Caudate nucleus (tissue), 63 donors: ENCODE measurements at places on chromosomes 12 and 14.

DNA sequence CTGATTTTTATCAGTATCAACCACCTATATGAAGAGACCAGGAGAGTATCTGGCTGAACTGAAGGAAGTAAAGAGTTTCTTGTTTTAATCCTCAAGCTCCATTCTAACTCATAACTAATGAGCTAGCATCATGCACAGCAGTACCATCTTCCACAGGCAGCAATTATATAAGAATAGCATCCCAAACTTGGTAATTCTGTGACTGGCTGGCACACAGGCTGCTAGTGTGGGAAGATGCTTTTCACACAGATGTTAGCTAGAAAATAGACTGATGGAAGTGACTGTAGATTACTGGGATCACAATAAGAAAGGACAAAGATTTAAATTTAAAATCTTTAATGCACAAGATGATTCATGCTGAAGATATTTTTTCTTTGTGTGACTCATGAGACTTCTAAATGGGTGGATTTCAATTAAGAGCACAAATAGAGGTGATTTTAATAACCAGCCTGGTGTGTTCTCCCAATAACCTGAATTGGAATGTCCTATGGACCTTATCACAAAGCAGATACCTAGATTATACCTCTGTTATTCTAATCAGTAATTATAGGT, 417.7 kb upstream of the ATXN7L3B start:
- DNase-seq, result peak; percentile 73

DNA sequence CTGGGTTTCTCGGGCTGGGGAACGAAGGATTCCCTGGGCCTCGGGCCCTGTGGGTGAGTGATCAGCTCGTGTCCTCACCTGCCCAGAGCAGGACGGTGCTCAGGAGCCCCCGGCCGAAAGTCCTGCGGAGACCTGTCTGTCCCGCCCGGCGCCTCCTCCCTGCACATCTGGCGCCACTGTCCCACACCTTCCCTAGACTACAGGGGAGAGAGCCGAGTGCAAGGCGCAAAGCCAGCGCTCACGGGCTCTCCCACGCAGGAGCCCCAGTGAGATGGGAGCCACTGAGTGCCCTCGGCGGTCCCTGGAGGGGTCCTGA, 13.1 kb upstream of the TEX22 start:
- no peak for DNase-seq

DNA sequence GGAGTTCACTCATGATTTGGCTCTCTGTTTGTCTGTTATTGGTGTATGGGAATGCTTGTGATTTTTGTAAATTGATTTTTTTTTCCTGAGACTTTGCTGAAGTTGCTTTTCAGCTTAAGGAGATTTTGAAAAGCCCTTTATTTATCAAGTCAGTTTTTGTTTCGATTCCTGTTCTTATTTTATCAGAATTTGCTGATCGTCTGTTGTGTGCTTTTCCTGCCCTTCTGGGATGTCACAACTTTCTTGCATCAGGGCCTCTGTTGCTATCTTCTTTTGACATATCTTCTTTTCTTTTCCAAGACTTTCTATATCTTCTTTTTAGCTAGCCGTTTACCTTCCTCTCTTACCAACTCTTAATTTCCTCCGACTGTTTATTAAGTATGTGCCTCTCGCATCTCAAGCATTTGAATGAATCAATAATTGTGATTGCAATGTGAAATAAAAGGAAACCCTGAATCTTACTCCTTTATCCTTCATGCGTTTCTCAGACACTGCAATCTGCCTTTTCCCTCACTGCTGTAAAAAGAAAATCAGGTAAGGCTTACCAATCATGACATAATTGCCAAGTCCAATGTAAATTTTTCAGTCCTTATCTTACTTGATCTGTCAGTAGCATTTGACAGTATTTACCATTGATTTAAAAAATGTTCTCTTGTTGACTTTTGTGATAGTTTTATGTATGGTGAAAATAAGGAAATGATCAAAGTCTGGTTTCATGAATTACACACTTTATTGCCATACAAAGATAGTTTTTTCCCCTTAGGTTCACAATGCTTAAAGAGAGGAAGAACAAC, 53.0 kb downstream of the ETNK1 start:
- DNase-seq, result no peak

DNA sequence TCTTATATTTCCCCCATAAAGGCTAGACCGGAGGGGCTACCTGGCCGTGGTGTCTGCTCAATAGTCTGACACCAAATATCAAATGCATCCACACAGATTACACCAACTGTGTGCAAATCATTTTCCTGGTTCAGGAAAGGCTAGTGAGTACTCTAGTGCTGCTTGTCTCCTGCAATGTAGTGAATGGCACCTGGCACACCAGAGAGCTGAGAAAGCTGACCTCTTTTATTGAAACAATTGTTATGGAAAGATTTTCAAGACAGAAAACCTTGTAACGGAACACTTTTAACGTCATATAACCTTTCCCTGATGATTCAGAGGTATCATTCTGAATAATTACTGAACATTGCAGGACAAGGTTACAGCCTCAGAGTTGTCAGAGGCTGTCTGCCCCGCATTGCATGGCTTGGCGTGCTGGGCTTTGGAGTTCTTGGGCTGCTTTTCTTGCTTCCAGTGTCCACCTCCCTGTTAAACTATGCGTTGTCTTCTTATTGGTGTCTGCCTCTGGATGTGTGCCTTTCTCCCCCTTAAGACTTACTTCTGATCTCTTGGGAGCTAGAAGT, 40.7 kb upstream of the HDAC7 start:
- DNase-seq, result no peak

- no peak for DNase-seq
Measured at GRCh38 chr12:67377541-67377940, 108.4 kb downstream of the CAND1 start.
